NCI-H187 treated with DMSO at 0.1 percent for 48 hours (cell line): ENCODE measurements at places on chromosomes 16 and 17.

- DNase-seq = no peak
Observed at GRCh38 chr16:80250381-80250780, 290.4 kb upstream of the DYNLRB2 start.

- DNase-seq = no peak
Observed at GRCh38 chr17:67488161-67488560, 111.1 kb downstream of the PITPNC1 start.

DNA sequence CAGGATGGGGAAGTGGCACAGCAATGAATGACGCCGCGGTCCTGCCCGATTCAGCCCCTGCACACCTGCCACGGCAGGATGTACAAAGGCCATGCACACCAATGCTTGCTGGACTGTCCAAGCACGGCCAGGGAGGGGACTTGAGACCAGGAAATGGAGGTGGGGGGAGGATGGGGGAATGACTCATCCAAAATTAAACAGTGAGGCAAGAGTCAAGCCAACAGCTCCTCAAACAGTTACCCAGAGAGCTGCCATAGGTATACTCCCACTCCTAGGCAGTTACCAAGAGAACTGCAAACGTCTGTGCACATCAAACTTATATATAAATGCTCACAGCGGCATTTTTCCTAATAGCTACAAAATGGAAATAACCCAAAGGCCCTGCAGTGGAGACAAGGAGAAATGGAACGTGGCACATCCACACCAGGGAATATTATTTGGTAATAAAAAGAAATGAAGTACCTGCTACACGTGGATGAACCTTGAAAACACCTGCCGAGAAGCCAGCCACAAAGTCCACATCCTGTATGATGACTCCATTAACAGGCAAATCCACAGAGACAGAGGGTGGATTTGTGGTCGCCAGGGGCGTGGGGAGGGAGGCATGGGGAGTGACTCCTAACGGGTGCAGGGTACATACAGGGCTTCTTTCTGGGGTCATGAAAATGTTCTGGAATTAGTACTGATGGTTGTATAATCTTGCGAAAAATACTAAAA lies 54.1 kb downstream of the VAC14 start:
- no peak for DNase-seq

GRCh38 chr17:77376795-77377709 lies 236.3 kb downstream of the SEC14L1 start:
- DNase-seq = no peak

DNA sequence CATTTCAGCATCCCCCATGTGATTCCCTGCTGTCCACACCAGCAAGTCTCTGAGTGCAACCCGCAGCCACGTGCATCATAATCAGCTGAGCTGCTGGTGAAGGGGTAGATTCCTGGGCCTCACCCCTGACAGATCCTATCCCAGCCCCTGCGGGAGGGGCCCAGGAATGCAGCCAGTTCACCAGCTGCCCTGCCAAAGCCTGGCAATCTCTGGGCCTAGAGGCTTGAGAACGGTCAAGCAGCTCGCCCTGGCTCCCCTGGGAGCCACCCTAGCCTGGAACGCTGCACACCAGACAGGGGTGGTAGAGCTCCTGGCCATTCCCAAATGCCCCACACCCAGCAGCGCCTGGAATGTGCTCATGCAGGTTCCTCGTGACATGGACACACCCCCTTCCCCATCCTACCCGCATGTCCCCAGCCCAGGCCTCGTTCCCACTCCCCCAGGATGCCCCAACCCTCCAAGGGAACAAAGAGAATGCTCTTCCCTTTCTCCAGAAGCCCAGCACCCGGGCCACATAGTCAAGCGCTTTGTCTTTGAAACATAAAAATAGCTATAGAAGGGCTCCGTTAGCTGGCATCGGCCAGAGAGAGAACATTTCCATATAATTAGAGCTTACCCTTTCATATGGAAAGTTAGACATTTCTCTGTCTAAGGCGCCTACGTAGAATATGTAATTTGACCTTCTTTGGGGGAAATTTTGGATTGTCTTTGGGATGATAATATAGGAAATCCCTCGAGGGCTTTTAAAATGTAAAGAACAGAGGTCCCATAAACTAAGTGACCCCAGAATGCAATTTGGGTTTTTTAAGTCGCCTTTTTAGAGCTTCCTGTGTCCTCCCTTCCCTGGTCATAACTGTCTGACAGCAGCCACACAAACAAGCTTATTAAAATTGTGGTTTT lies 3.4 kb downstream of the CEP295NL start:
- DNase-seq = no peak

DNA sequence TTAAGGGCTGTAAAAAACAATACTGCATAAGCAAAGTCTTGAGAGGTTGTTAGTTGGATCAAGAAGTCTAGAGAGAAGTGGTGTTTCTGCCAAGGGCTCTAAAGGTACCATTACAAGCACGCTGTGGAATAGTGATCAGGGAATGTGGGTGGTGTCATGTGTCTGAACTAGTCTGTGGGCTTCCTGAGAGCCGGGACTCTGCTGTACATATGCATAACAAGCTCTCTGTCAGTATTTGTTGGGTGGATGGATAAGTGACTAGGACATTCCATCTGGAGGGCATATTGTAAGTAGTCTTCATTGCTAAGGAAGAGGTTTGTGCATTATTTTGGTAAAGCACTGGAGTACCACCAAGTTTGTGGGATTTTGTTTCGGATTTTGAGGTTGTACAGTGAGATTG lies 209.5 kb downstream of the LGALS9B start:
- DNase-seq = no peak

DNA sequence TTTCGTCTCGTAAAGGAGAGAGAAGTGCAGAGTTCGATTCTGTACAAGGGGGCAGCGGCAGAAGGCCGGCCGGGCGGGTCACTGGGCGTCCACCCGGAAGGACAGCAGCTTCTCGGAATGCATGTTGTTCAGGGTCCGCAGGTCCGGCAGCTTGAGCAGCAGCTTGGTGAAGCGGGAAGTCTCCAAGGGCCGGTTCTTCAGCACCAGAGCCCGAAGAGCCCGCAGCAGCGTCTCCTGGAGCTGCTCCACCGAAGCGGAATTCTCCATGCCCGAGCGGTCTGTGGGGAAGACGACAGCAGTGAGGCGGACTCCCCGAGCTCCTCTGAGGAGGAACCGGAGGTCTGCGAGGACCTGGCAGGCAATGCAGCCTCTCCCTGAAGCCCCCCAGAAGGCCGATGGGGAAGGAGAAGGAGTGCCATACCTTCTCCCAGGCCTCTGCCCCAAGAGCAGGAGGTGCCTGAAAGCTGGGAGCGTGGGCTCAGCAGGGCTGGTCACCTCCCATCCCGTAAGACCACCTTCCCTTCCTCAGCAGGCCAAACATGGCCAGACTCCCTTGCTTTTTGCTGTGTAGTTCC lies 7.3 kb downstream of the NR1D1 start:
- DNase-seq = no peak
